K562 (cell line): ENCODE measurements at places on chromosomes 6 and 20. TPM values are rescaled to one million over a fixed set of nuclear protein-coding genes. Genes with fewer than 3 reads are reported as not detected.

DNA sequence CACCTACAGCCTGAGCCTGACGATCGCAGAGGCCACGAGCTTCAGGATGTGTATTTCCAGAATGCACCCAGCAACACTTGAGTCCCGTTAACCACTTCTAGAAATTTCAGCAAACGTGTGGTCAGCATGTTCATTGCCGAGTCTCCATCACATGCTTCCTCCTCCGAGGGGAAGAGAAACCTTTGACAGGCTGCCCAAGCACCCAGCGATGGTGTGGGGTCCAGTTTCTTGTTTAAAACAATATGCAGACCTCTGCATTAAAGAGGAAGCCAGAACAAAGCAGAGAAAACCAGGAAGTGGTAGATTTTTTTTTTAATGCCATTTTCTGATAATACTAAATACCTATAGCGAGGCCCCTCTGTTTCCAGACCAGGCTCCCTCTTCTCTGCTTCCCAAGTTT is 71.9 kb downstream of the GNAS-AS1 start:
- no peak overlapping the region for H3K27ac ChIP-seq
- DNase-seq, result no peak

DNA sequence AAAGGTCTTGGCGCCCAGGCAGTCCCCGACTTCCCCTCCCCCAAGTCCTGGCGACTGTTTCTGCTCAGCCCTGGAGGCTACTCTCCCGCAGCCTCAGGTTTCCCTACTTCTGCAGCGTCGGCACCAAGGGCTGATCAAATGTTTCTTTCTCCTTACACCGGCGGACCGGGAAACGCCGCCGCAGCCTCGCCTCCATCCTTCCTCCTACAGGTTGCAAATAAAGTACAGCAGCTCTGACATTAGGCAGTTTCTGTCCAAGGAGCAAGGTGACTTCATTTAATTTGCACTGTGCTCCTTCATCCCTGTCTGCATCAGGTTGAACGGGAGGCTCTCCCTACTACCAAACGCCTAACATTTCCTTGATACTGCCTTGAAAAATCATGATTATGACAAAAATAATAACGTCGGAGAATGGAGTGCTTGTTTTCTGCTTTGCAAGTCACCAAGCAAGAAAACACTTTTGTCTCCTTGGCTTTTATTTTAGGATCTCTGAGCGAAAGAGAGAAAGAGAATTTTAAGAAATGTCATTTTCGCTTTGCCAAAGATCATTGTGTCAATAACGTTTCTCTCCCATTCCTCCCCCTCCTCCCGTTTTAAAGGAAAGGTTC is 1.0 kb downstream of the CLIC5 start:
- H3K4me3 ChIP-seq, result no peak overlapping the region
- peaks cover 10% of the 10 kb centered on the region; the same call in 1 of the 2 replicates for H3K4me1 ChIP-seq
- no peak overlapping the region for H3K27ac ChIP-seq
- H3K36me3 ChIP-seq, result no peaks in the 10 kb centered on the region
- H3K27me3 ChIP-seq, result peaks cover 24% of the 10 kb centered on the region

DNA sequence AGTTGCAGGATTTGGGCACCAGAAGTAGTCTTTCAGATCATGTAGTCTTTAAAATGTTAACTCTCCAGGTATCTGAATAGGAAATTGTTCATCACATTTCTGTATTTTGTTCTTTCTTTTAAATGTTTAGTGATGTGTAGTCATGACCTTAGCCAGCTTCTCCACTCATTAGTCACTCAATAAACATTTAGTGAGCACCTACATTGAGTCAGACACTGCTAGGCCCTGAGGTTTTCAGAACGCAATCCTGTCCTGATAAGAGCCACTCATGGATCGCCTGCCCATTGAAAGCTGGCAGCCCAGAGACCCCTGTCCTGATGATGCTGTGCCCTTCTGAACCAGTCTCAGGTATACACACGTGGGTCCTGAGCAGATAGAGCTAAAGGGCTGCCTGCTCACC is 163.4 kb upstream of the HEY2 start:
- no peak overlapping the region for H3K27ac ChIP-seq
- H3K4me1 ChIP-seq, result peaks cover 12% of the 10 kb centered on the region; the same call in 2 of the 3 replicates
- H3K4me3 ChIP-seq, result no peak overlapping the region
- no peaks in the 10 kb centered on the region for H3K27me3 ChIP-seq
- no peak for DNase-seq
- no peaks in the 10 kb centered on the region for H3K36me3 ChIP-seq

- no peaks in the 10 kb centered on the region for H3K27me3 ChIP-seq
- no peaks in the 10 kb centered on the region for H3K36me3 ChIP-seq
- no peaks in the 10 kb centered on the region for H3K4me1 ChIP-seq
- no peak for DNase-seq
- H3K4me3 ChIP-seq, result no peak overlapping the region
Measured at GRCh38 chr6:132179955-132180354, 221.3 kb downstream of the MOXD1 start.

- no peak for DNase-seq
- no peak overlapping the region for H3K4me3 ChIP-seq
- no peaks in the 10 kb centered on the region for H3K36me3 ChIP-seq
- no peaks in the 10 kb centered on the region for H3K27me3 ChIP-seq
- H3K27ac ChIP-seq, result no peak overlapping the region
Measured at GRCh38 chr6:80543598-80544222, 437.2 kb downstream of the BCKDHB start.

DNA sequence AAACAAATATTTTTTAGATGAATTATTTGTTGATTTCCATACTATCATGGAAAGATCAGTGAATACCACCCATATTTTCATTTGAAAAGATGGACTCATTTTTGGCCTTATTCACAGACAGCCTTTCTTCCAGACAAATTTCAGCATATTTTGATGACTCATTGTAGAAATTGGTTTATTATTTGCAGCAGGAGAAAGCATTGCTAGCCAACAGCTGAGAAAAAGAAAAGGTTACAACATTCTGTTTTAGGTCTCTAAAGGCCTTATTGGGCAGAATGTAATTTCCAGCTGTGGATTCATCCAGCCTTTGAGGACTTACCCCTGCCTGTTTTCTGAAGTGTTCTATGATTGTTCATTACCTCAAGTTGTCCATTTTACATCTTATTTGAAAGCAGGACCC is 201.9 kb downstream of the PLCB4 start:
- no peaks in the 10 kb centered on the region for H3K27me3 ChIP-seq
- no peaks in the 10 kb centered on the region for H3K36me3 ChIP-seq
- no peak for DNase-seq
- H3K27ac ChIP-seq, result no peak overlapping the region

DNA sequence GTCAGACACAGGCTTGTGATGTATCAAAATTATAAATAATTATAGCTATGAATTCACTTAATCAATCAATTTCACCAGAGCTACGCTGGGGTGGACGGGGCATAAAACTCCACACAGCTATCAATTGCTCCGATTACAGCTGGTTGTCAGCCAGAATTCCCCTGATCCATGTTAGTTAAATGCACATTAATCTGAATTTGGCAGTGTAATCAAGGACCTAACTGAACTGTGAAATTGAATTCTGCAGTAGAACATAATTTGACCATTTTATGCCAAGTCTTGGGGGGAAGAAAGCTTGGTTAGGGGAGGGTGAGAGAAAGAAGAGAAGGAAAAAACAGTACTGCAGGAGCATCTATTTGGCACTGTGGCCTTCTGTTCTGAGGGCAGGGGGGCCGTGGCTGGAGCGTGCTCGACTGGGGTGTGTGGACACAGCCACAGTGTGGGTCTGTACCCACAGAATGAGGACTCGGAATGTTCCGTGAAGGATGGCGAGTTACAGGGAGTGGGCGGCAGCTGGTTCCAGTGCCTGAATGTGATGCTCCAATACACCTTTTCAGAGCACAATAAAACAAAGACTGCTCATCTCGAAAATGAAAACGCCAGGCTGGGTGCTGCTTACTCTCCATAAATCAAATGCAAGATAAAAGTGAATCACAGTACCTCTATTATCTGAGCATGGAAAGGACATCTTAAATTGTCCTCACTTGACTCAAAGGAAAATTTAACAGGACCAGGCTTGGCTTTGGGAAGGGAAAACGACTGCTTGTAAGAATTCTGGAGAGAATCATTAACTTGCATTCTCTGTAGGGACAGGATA is 59.2 kb downstream of the LAMP5 start:
- no peak overlapping the region for H3K27ac ChIP-seq
- no peak overlapping the region for H3K4me3 ChIP-seq
- no peaks in the 10 kb centered on the region for H3K27me3 ChIP-seq
- no peak for DNase-seq

DNA sequence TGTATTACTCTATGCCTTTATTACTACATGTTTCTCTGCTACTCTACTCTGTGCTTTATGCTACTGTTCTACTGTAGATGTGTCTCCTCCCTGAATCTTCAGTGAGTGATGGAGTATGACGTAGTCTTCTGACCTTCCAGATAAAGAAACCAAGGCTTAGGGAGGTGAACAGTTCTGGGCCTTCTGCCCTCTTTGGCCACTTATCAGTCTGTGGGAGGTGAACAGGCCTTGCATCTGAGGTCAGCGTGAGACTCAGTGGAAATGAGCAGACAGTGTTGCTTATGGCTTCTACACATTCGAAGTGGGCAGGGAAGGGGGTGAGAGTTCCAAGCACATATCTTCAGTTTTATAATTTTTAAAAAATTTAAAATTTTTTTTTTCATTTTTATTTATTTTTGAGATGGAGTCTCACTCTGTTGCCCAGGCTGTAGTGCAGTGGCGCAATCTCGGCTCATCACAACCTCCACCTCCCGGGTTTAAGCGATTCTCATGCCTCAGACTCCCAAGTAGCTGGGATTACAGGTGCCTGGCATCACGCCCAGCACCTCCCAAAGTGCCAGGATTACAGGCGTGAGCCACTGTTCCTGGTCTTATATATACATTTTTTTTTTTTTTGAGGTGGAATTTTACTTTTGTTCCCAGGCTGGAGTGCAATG is 24.2 kb downstream of the MYBL2 start:
- H3K27ac ChIP-seq, result 0 out of 3 replicates have a peak overlapping the region, but pooled peaks have one; percentile 37
- peak; percentile 95 for DNase-seq
- H3K4me3 ChIP-seq, result no peak overlapping the region
- peaks cover 80% of the 10 kb centered on the region for H3K36me3 ChIP-seq

DNA sequence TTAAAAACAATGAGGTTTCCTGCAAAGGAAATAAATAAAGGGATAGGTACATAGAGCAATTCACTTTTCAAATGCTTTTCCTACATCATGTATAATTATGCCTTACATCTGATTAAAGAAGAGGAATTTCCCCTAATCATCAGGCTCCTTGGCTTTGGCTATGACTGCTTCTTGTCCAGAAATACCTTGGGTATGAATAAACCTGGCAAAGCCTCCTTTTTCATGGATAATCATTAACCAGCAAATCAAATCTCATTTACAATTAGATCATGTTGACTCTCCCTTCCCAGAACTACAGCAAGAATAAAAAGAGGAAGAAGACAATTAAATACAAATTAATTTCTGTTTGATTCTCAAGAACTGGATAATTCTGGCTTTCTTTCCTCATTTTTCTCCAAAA is 58.0 kb upstream of the CD2AP start:
- no peak overlapping the region for H3K4me3 ChIP-seq
- H3K4me1 ChIP-seq, result peaks cover 49% of the 10 kb centered on the region; the same call in 2 of the 3 replicates

DNA sequence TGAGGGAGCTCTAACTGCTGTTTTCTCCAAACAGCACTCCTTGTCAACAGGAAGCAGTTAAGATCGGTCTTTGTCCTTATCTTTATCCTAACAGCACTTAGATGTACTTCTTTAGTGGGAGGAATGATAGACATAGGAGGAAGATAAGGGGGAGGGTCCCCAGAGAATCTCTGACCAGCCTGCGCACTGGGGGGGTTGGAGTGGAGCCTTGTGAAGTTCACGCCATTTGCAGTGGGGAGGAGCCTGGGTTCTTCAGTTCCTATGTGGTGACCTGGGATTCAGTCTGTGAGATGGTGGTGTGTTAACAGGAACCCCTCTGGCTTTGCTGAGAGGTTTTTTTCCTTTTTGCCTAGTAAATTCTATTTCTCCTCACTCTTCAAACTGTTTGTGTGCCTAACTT is 18.1 kb upstream of the ASCC3 start:
- no peaks in the 10 kb centered on the region for H3K27me3 ChIP-seq
- H3K36me3 ChIP-seq, result no peaks in the 10 kb centered on the region
- no peak for DNase-seq

GRCh38 chr20:41098703-41099250 is 38.6 kb upstream of the PLCG1 start:
- no peak for DNase-seq
- peaks cover 90% of the 10 kb centered on the region for H3K36me3 ChIP-seq
- H3K4me3 ChIP-seq, result no peak overlapping the region
- H3K27ac ChIP-seq, result no peak overlapping the region
- no peaks in the 10 kb centered on the region for H3K27me3 ChIP-seq

DNA sequence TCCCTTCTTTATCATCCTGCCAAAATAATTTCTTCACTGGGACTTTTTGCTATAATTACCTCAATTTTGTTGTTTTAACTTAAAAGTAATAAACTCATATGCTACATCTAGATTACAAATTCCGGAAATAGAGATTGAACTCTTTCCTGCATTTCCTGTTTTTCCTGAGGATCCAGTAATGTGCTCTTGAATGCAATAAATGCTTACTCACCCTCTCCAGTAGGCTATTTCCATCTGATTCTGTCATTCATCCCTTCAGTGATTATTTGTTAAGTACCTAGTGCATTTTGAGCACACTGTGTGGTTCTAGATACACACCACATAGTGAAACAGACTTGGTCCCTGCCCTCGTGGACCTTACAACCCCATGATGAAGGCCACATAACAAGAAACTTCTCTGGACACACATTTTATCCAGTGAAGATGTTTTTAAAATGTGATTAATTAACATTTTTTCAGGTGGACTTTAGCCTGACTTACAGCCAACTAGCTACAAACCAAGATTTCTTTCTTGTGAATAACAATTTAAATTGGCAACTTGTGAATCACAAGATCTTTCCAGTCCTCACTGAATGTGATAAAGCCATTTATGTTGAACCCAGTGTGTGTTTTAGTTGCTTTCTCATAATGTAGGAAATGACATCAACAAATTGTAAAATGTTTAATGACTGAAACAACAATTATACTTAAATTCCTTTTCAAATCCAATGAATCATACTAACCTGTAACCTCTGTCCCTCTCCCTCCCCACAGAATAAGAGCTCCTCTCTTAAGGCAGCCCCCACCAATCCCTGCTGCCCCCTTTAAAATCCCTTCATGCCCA is 272.3 kb downstream of the KHDC1L start:
- no peak overlapping the region for H3K27ac ChIP-seq
- no peaks in the 10 kb centered on the region for H3K27me3 ChIP-seq
- H3K36me3 ChIP-seq, result no peaks in the 10 kb centered on the region
- H3K4me3 ChIP-seq, result no peak overlapping the region
- H3K4me1 ChIP-seq, result peaks cover 6% of the 10 kb centered on the region; the same call in 2 of the 3 replicates
- DNase-seq, result no peak

SLC17A3 gene
- not detected in 2 replicates for polyA plus RNA-seq

TREM2 gene
- polyA plus RNA-seq, result not detected in 2 replicates

LY6G5C gene
- not detected in 2 replicates for polyA plus RNA-seq

LHFPL5 gene
- polyA plus RNA-seq, result not detected in 2 replicates

SYNJ2 gene
- 13.7 and 16.9 TPM in 2 replicates for polyA plus RNA-seq

TRIM10 gene
- polyA plus RNA-seq, result 0.90 and 1.00 TPM in 2 replicates

CPXM1 gene
- polyA plus RNA-seq, result 0.28 and 0.37 TPM in 2 replicates

CCDC167 gene
- 40.5 and 45.9 TPM in 2 replicates for polyA plus RNA-seq

CUL7 gene
- polyA plus RNA-seq, result 11.9 and 14.3 TPM in 2 replicates

CCND3 gene
- polyA plus RNA-seq, result 124 and 127 TPM in 2 replicates

TCF21 gene
- not detected in 2 replicates for polyA plus RNA-seq
